Fibroblast of mammary gland (primary cell): ENCODE measurements at places on chromosomes 4 and X.

DNA sequence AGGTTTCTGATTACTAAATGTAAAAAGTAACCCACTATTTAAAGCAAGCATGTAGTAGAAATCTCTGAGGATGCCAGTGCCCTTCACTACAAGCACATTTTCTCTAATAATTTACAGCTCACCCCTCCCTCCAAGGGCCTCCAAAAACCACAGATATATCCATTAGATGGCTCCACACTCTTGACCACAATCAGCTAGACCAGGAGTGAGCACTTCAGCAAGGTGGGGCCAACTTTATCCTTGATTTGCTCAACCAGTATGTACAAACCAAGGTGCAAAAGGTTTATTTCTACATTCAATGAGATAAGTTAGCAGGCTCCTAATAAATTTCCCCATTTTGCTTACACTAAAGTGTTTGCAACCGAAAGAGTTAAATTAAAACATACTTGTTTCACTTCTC is 35.8 kb downstream of the RFC1 start:
- no peak for DNase-seq

DNA sequence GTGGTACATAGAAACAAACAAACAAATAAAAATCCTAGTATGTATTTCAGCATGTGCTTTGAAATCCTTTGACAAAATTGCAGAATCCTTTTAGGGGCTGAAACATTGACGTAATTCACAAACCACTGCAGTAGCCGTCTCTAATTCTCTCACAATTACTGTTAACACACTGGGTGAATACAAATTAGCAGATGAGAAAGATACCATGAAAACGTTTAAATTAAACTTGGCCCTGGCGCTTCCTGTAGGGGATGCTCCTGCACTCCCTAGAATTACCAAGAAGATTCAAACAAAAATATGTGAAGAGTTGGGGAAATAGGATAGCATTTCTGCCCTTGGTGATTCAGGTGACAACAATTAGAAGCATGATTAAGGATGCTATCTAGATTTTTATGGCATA is 772.5 kb upstream of the PRKX start:
- DNase-seq = no peak

DNA sequence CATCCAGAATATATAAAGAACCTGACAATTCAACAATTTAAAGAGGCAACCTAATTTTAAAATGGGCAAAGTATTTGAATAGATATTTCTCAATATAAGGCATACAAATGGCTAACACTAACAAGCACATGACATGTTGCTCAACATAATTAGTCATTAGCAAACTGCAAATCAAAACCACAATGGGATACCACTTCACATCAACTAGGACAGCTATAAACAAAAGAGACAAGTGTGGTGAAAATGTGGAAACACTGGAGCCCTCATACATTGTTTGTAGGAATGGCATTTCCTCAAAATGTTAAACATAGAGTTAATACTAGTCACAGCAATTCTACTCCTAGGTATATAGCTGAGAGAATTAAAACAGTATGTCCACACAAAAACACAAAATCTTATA is 96.7 kb downstream of the CORIN start:
- DNase-seq = peak; percentile 82

DNA sequence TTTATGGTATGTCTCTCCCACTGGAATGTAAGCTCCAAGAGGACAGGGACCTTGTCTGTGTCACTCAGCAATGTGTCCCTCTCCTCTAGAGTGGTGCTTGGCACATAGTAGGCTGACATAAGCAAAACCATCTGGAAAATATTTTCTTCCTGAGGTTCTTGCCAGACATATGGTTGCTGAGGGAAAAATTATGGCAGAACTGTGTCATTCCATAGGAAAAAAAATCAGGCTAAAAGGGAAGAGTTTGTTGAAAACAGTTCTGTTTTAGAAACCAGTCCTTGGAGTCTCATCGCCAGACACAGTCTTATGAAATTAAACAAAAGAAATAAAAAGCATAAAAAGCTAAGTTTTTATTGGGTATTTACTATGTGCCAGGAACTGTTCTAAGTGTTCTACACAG is 60.9 kb downstream of the RTL9 start:
- no peak for DNase-seq

GRCh38 chrX:107659768-107660167 is 31.5 kb downstream of the PRPS1 start:
- DNase-seq = peak; percentile 73

DNA sequence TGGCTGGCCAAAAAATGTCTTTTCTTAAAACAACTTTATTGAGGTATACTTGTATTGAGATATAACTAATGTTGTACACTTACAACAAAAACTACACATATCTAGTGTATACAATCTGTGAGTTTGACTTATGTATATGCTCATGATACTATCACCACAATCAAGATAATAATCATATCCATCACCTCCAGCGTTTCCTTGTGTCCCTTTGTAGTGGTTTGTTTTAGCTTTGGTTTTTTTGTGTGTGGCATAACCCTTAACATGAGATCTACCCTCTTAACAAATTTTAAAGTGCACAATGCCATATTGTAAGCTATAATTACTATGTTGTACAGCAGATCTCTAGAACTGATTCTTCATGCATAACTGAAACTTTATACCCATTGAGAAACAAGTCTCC is 13.4 kb upstream of the PCSK1N start:
- no peak for DNase-seq

- DNase-seq = peak; percentile 38
Observed at GRCh38 chr4:42673082-42673425, 16.1 kb upstream of the ATP8A1 start.

DNA sequence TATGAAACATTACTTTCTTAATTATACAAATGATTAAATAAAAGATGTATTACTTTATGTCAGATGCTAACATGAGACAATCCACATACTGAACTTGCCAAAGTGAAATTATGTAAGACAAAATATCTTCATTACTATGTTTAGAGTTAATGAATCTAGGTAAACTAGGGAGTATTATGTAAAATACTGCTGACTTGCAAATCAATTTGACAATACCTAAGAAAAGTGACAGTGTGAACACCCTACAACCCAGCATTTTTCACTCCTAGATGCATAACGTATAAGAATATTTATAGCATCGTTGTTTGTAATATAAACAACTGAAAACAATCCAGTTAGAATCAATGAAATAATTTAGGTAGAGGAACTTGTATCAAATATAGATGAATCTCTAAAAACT is 546.3 kb downstream of the MAGEB5 start:
- DNase-seq = no peak

DNA sequence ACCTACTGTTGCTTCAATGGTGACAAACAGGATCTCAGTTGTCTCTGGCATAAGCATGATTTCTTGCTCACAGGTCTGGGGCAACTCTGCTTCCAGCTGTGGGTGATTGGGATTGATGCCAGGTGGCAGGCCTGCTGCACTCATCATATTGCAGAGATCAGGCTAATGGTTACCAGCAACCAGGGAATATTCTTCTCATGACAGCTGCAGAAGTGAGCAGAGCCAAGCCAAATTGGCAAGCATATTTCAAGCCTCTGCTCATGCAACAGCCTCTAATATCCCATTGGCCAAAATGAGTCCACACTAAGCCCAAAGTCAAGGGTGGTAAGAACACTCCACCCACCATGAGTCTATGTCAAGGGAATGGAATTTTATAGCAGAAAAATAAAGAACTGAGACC is 26.7 kb upstream of the TBC1D19 start:
- peak; percentile 93 for DNase-seq

GRCh38 chr4:25075129-25075528 is 44.4 kb upstream of the LGI2 start:
- DNase-seq = no peak

DNA sequence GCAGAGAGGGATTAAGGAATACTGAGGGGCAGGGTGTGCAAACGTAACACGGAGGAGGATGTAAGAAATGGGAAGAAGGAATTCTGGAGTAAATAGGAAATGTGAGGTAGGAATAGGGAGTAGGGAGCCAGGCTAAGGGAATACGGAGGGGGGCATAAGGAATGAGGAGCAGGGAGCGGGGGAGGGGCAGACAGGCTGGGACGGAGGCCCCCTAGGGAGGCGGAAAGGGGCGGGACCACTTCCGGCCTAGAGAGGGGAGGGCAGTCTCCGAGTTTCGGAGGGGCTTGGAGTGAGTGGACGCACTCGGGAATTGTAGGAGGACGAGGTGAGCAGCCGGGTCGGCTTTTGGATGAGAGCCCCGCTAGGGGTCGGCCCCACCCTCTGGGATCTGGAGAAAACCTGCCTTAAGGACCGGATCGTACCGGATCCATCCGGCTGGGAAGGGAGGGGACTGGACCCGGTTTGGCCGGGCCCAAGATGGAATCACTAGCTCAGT is 612 bp downstream of the MAGED2 start:
- DNase-seq = peak; percentile 19

DNA sequence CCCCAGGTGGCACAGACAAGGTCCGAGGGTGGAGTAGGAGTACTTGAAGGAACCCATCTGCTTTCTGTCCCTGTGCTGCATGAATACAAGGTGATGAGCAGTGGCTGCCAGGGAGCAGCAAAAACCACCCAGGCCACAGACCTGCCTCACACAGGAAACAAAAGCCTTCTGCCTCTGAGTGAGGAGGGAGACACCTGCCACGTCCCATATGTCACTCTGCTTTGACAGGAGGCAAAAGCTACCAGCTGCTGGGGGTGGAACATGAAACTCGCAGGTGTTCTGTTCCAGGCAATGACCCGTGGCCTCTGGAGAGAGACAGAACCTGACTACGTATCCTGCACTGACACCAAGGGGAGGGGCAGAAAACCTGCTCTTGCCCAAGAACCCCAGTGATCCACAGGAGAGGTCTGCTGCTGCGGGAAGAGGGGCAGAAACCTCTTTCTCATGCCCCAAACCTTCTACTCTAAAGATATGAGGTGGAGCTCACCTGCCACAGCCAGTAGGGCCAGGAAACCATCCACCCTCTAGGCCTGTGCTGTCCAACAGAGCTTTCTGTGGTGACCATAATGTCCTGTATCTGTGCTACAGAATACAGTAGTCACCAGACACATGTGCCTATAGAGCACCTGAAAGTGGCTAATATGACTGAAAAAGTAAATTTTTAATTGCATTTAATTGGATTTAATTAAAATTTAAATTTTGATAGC is 172.9 kb downstream of the PRDM5 start:
- DNase-seq = no peak

GRCh38 chrX:53323196-53323595 is 41.8 kb upstream of the IQSEC2 start:
- DNase-seq = peak; percentile 20

- no peak for DNase-seq
Observed at GRCh38 chr4:37422102-37422501, 177.6 kb downstream of the NWD2 start.
